ENCODE measurements at places on chromosomes 1 and 21.
A peak's percentile ranks its signal among the peaks of the same experiment; 100 is the strongest.

- DNase-seq: no peak
These were observed 29.9 kb downstream of the ADAM30 start for GRCh38 chr1:119866451-119866850.

DNA sequence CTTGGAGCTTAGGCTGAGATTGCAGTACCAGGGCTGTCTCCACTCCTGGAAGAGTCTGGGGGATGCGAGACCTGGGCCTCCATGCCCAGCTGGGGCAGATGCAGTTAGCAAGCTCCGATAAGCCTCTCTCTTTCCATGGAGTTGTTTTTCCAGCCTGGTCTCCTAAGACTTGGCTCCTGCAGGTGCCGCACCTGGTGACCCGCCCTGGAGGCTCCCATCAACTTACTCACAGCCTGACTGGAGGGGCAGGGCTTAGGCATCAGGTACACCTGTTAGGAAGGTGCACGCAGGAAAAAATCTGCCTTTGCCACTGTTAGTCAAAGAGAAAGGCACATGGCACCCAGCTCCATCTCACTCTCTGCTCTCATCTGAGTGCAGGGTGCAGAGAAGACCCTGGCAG is 198.1 kb upstream of the TMEM51 start:
- DNase-seq: no peak

- no peak for DNase-seq
These were observed 137.6 kb downstream of the PTGER3 start for GRCh38 chr1:70910013-70910412.

DNA sequence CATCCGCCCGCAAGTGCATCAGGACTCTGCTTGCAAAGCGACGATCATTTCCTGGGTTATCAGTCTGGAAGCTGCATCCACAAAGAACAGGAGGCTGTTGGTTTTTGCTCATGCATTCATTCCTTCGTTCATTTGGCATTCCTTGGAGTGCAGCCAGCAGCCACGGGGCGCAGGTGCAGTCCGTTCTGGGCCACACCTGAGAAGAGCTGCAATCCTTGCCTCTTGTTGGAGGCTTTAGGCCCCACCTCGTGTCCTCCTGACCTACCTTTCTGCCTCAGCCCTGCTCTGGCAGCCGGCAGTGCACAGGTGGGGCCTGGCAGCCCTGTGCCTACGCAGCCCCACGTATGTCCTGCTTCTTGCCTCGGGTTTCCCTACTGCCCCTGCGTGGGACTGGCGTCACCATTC is 19.6 kb upstream of the C2CD2 start:
- DNase-seq: no peak

DNA sequence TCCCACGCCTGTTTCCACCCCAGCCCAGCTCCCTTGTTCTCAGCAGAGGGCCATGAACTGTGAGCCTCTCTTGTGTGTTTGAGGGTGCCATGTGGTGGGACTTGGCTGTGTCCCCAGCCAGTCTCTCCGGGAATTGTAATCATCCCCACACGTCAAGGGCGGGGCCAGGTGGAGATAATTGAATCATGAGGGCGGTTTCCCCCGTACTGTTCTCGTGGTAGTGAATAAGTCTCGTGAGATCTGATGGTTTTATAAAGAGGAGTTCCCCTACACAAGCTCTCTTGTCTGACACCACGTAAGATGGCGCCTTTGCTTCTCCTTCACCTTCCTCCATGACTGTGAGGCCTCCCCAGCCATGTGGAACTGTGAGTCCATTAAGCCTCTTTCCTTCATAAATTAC is 57.2 kb upstream of the COL6A2 start:
- peak; percentile 23 for DNase-seq

GRCh38 chr1:206496131-206496793 is 11.1 kb upstream of the RASSF5 start:
- DNase-seq: no peak

DNA sequence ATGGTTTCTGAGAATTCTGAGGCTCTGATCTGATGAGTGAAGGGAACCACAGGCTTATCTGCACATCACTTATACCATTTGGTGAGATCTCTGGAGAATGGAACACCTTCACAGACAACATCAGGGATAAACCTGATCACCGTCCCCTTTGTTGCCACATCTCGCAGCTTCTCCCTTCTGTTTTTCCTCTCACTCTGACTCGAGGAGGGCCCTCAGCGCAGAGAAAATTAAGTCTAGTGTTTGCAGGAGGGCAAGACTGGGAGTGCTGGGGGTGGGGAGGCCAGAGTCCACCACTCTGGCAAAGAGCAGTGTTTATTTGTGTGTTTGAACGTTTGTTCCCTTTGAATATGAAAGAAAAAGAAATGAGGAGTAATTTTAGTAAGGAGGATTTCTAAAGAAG is 29.0 kb upstream of the BATF3 start:
- no peak for DNase-seq

DNA sequence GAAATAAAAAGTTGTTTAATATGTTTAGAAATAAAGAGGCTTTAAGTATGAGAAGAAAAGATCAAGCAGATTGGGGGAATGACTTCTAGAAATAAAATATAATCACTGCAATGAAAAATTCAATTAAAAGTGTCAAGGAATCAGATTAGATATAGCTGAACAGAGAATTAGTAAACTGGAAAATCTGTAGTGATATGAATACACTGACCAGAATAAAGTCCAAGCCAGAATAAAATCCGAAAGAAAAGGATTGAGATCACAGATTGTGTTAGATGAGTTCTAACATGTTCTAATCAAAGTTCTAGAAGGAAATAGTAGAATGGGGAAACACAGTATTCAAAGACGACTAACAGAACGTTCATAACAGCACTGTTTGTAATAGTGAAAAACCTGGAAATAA is 73.1 kb upstream of the C1orf105 start:
- DNase-seq: no peak

DNA sequence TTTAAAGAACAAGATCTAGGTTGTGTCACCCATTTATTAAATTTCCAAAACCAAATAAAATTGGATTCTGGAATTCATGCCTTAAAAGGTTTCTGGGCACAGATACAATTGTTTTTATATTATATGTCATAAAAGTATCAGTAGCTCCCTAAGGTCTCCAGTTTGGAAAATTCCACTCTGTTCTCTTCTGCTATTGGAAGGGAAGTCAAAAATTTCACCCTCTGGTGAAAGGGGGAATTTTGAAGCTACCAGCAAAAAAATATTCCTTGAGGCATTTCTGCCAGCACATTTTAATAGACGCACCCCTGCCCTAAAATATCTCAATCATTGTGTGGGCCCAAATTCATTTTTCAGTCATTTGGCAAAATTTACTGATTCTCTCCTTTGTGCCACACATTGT is 285.7 kb upstream of the SGIP1 start:
- no peak for DNase-seq

DNA sequence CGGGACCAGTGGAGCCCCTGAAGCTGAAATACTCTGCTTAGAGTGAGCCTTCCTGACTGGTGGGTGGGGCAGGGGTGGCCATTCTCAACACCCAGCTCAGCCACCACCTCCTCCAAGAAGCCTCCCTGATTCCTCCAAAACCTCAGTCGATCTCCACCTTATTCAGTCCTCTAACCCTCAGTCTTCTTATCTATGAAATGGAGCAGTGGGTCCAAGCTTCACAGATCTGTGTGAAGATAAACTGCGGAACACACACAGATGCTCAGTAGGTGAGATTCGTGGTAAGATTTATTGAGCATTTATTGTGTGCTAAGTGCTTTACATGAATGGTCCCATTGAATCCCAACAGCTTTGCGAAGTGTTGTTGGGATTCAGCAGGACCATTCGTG is 93.1 kb upstream of the RUNX3 start:
- no peak for DNase-seq

- peak; percentile 67 for DNase-seq
These were observed 57.4 kb downstream of the ARID4B start for GRCh38 chr1:235270625-235271024.

GRCh38 chr1:215458104-215458503 is 109.0 kb upstream of the KCTD3 start:
- DNase-seq: peak; percentile 62

DNA sequence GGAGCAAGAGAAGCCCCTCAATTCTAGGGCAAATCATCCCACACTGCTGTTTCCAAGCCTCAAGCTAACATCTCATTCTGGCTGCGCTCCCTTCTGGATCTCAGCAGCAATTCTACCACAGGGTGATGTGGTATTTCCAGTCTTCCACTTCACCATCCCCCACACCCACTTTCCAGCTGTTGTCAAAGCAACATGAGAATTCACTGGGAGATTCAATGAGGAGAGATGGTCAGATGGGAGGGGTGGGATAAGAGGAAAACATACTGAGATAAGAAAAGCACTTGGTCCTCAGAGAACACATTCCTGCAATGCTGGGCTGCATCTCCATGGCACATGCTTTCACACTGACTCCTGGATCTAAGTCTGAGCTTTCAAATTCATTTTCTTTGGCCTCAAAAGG is 47.3 kb upstream of the LRRC52 start:
- no peak for DNase-seq

DNA sequence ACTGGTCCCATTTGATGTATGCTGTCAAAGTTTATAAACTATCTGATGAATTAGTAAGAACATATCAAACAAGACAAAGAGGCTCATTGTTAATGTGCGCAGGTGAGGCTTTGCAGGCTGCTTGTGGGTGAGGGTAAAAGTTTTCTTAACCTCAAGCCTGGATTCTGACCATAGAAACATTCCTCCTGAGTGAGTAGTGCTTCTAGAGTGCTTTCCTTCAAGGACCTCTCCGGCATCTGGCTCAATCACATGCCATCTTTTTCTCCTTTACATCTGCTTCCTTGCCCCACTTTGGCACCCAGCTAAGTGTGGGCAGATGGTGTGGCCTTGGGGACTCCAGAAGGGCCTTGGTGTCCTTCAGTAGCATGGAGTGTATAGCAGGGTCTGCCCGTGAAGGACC is 104.0 kb downstream of the ROR1 start:
- peak; percentile 91 for DNase-seq

- DNase-seq: no peak
These were observed 264.6 kb upstream of the B3GALT2 start for GRCh38 chr1:193451001-193451400.

GRCh38 chr1:102615896-102616295 is 492.4 kb downstream of the COL11A1 start:
- no peak for DNase-seq

GRCh38 chr1:112557385-112557784 is 48.6 kb downstream of the WNT2B start:
- no peak for DNase-seq

DNA sequence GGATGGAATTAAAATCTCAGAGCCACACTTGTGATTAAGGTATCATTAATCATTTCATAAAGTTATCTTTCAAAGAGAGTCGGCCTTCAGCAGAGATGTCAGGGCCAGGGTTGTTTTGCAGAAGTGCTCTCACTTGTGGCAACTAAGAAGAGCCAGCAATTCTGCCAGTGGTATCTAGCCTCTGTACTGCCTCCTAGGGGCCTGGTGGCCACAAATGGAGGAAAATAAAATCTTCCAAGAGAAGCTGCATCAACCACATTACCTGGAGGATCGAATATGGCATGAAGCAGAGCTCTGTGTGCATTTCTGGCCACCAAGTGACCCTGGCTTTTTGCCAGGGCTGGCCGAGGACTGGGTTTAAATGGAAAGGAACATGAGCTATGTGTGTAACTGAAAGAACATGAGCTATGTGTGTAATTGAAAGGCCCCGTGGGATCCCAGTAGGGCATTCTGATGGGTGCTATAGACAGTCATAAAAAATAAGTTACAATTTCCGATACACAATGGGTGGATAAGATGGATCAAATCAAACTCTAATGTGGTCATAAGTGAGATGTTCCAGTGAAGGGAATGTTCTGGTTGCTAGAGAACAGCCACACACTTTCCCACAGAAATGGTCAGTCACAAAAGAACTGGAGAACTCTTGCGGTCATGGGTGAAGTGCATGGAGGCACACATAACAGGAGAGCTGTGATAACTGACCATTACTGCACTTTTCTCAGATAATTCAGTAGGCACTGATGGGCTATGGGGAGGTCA is 335.8 kb downstream of the CAMTA1 start:
- DNase-seq: peak; percentile 53

- no peak for DNase-seq
These were observed 26.4 kb downstream of the TEX35 start for GRCh38 chr1:178539291-178539690.

- no peak for DNase-seq
These were observed 19.7 kb upstream of the DYNLT5 start for GRCh38 chr1:66732407-66733166.

- DNase-seq: no peak
These were observed 4.4 kb upstream of the LGR6 start for GRCh38 chr1:202189001-202189790.

DNA sequence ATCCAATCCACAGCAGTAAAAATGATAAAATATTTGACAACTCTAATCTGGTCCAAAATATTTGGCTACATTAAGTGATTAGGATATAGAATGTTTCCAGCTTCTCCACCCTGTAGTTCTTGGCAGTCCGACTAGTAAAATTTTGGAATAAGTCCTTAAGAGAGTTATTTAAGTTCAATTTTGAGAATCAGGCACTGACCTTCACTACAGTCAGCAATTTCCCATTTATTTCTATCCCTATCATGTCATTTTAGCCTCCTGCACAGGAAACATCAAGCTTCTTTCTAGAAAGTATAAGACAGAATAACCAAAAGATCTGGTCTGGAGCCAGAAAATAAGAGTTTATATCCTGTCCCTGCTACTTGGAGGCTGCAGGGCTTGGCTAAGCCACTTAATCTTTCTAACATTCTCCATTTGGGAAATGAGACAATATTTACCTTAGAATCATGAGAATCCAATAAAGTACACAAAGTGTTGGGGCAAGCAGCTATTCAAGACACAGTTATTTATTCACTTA is 162.2 kb downstream of the DPYD start:
- DNase-seq: peak; percentile 63

GRCh38 chr21:45877821-45878469 is 103.6 kb upstream of the COL6A1 start:
- no peak for DNase-seq

- DNase-seq: no peak
These were observed 13.3 kb downstream of the CDKN2C start for GRCh38 chr1:50983219-50983802.
